ENCODE measurements at places on chromosomes 12 and 14. TPM values are rescaled to one million over a fixed set of nuclear protein-coding genes. Genes with fewer than 3 reads are reported as not detected.

FERMT2 gene
- total RNA-seq = 65.1 TPM

KRT85 gene
- total RNA-seq = not detected

RITA1 gene
- 9.1 TPM for total RNA-seq

CDCA3 gene
- 3.0 TPM for total RNA-seq

ACRBP gene
- 0.34 TPM for total RNA-seq

APEX1 gene
- total RNA-seq = 68.7 TPM

FOXN4 gene
- not detected for total RNA-seq

TEAD4 gene
- total RNA-seq = 2.5 TPM

ABCD2 gene
- total RNA-seq = 0.09 TPM

RPL10L gene
- total RNA-seq = not detected

All from bronchial smooth muscle cell (primary cell).